Stimulated activated CD4-positive, alpha-beta T cell treated with anti-CD3 and anti-CD28 coated beads, Interleukin-12 subunit alpha, Interleukin-12 subunit beta, amount 100 ng/mL, for 24 hours (primary cell): ENCODE measurements at places on chromosomes 7 and 10.

DNA sequence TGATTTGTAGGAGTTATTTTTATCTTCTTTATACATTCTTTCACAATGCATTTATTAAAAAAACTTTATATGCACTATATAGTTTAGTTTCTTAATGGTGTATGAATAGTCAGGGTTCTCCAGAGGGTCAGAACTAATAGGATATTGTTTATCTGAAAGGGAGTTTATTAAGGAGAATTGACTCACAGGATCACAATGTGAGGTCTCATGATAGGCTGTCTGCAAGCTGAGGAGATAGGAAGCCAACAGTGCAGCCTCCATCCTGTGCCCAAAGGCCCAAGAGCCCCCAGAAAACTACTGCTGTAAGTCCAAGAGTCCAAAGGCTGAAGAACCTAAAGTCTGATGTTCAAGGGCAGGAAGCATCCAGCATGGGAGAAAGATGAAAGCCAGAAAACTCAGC, 192.8 kb upstream of the AHR start:
- DNase-seq, result no peak

- no peak for DNase-seq
Measured at GRCh38 chr7:83119026-83119382, 43.7 kb downstream of the PCLO start.

DNA sequence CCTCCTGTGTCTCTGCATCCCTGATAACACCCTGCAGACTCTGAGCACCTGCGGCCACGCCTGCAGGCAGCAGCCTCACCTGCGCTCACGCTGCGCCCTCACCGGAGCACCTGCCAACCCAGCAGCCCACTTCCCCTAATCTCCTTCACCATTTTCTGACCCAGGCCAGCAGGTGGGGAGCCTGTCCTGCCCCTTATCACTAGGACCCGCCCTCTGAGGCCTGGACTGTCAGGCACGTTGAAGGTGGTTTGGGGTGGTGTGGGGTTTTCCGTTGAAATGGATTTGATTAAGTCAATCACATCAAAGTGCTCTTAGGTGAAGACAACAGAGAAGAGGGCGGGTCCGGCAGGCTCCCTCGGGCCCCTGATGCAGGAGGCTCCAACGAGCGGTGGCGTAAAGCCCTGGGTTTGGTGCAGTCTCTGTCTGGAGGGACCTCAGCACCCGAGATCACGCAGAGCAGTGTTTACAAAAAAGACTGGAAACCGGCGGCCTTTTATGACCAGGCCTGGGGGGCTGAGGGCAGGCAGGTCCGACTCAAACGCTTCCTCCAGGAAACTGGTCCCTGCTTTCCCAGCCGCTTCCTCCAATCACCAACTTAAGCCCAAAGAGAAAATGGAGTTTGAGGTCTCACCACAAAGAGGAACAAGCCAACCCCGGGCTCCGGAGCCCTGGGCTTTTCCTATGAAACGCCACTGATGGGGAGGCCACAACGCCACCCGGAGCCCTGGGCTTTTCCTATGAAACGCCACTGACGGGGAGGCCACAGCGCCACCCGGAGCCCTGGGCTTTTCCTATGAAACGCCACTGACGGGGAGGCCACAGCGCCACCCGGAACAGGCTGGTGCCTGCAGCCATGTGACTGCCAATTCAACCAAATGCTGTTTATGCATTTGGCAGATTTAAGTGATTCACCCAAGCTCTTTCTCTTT, 45.5 kb downstream of the DPYSL4 start:
- no peak for DNase-seq

DNA sequence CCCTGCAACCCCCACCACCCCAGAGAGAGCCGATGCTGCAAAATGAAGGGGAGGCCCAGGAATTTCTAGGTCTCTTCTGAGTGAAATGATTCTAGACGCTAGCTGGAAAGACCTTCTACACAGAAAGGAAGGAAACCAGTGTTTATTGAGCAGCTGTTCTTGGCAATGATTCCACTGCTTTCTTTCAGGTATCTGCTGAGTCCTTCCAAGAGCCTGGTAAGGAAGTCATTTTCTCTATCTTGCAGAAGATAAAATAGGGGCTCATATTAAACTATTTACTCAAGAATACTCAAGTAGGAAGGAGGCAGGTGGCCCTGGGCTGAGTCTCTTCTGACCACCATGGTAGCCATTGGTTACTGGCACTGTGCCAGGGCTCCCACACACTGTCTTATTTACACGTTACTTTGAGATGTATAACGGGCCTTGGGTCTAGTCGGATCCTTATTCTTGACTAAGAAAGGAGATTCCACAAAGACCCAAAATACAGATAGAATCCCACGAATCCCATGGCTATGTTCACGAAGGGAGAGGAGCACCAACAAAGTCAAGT, 112.1 kb downstream of the GALNT11 start:
- DNase-seq, result no peak

DNA sequence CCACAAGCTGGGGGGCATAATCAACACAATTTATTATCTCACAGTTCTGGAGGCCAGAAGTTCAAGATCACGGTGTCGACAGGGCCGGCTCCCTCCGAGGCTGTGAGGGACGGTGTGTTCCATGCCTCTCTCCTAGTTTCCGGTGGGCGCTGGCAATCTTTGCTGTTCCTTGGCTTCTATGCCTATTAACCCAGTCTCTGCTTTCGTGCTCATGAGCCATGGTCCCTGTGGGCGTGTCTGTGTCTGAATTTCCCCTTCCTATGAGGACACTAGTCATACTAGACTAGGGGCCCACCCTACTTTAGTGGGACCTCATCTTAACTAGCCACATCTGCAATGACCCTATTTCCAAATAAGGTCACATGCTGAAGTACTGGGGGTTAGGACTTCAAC, 29.4 kb downstream of the HIPK2 start:
- no peak for DNase-seq

DNA sequence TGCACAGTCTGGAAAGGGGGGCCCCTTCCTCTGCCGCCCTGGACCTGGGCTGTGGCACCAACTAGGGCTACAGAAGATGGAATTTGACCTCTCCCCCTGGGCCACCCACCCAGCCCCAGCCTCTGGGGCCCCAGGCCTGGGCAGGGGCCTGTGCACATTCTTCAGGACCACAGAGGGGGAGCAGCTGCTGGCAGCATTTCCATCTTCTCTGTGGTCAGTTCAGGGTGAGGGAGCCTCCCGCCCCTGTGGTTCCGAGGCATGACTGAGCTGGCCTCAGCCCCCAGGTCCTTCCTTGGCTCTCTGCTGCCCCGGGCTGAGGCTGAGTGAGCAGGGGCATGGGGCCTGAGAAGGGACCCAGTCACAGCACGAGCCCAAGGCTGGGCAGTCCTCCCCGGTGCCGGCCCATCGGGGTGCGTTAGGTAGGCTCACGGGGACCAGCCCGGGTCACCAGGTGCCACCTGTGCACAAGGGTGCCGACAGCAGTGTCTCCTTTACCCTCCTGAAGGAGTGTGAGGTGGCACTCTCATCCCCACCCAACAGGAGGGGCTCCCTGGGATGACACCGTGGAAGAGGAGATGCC, 63.2 kb downstream of the UNCX start:
- DNase-seq, result no peak

- no peak for DNase-seq
Measured at GRCh38 chr10:132351611-132352010, 19.6 kb downstream of the LRRC27 start.

- no peak for DNase-seq
Measured at GRCh38 chr10:34523017-34523767, 291.9 kb downstream of the PARD3 start.

- no peak for DNase-seq
Measured at GRCh38 chr10:34565934-34566333, 249.2 kb downstream of the PARD3 start.

DNA sequence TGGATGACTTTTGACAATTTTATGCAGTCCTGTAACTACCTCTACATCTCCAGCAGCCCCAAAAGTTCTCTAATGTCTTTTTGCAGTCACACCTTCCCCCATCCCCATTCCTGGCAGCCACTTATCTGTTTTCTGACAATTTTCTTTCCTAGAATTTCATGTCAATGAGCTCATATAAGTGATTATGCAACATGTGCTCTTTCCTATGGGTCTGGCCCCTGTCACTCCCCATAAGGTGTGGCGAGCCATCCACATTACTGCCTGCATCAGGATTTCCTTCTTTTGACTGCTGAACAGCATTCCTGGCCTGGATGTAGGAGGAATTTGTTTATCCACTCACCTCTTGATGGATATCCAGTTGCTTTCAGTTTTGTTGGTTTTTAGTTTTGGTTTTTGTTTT, 146.7 kb upstream of the MGMT start:
- DNase-seq, result no peak

DNA sequence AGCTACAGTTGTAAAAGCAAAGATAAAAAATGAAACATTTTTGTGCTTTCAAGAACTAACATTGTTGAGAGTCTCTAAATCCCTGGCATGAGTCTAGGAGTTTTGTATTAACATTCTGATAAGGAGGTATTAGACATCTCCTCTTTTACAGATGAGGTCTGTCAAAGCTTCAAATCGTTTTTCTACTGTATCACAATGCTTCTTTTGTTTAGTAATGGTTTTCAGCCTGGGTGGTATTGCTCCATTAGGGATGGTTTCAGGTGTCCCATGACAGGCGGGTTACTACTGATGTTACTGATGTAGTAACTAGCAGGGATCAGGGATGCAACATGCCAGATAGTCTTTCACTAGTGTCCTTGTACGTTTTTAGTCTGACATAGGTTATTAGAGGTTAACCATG, 27.4 kb downstream of the STAM start:
- no peak for DNase-seq

DNA sequence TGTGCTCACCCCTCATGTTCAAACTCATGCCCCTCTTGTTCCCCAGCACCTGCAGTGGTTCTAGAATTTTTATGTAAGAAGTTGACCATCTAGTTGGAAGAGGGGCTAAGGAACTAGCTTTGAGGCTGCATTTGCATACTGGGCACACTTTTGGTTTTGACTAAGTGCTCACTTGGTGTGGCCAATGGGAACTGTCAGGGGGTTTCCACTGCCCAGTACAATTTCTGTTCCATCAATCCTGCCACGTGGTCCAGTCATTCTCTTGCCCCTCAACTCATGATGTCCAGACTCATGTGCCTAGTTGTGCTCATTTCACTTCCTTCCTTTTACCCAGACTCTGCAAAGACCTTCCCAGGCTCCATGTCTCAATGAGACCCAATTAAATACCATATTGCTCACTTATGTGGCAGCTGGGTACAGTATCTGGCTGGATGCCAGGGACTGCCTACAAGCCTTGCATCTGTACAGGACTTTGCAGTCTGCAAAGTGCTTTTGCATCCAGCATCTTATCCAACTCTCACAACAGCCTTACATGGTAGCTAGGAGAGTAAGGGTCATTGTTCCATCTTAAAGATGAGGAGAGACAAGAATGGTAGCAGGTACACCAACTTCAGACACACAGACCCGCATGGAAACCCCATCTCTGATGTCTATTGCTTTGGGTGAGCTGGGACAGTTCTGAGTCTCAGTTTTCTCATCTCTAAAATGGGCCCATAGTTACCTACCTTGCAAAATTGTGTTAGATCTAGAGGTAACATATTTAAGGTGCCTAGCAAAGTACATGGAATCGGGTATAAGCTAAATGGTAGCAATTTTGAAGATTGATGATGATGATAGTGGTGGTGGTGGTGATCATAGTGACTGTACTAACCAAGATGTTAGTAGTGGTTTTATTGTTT, 30.1 kb upstream of the KCNMA1 start:
- no peak for DNase-seq

DNA sequence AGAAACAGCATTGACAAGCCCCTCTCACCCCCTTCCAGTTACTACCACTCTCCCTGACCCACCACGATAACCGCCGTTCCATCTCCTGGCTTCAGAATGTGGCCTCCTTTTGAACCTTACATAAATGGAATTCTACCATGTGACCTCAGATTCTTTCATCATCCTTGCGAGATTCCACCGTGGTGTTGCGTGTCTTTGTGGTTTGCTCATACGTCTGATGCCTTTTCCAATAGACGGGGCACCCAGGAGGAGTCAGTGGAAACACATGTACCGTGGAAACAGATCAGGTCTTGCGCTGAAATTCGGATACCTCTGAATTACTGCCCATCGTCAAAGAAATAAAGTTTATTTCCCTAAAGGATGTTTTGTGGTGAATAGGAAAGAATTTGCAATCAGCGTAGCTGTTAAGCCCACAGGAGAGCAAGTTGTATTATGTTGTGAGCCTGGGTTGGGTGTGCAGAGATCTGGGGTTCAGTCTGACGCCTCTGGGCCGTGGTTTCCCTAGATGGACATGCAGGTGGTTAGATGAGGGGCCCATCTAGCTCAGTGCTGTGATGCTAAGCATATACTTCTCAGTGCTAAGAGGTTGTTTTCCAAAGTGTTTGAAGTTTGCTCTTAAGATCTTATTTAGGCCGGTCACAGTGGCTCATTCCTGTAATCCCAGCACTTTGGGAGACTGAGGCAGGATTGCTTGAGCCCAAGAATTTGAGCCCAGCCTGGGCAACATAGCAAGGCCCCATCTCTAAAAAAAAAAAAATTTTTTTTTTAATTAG, 29.1 kb downstream of the GTF2IRD1 start:
- DNase-seq, result no peak

DNA sequence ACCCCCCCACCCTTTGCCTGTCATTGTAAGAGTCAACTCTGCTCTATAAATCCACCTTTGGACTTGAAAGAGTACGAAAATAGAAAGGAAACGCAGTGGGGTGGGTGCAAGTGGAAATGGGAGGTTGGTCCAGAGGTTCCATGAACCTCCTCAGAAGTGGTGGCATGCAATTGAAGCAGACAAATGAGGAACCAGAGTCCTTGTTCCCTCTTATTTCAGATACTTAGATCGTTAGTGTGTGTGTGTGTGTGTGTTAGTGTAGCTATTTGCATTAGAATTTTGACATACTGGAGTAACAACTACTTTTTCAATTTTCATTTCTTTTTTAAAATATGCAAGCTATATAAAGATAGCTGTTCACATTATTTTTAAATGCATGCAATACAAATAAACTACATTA, 18.1 kb upstream of the TFAM start:
- no peak for DNase-seq

GRCh38 chr10:12235116-12235694, 39.2 kb downstream of the CDC123 start:
- DNase-seq, result no peak

- DNase-seq, result no peak
Measured at GRCh38 chr10:16843252-16843870, 26.1 kb upstream of the RSU1 start.

GRCh38 chr7:16421333-16422102, at the start of gene CRPPA:
CRPPA (minus strand) TSS chr7:16421538; CDS start chr7:16421322, 216 bp downstream.
- peak; percentile 10 for DNase-seq

GRCh38 chr10:49645417-49645816, 31.6 kb downstream of the CHAT start:
- DNase-seq, result no peak

- no peak for DNase-seq
Measured at GRCh38 chr7:22860784-22861482, 38.3 kb upstream of the TOMM7 start.

GRCh38 chr7:17094963-17095574, 203.4 kb upstream of the AHR start:
- no peak for DNase-seq
